ENCODE measurements at places on chromosomes 6 and 20. TPM values are rescaled to one million over a fixed set of nuclear protein-coding genes. Genes with fewer than 3 reads are reported as not detected.

ZKSCAN8 gene
- 29.8 TPM for total RNA-seq

GABRR1 gene
- total RNA-seq: not detected

OR2H1 gene
- total RNA-seq: not detected

RAMACL gene
- 1.4 TPM for total RNA-seq

SLC22A3 gene
- total RNA-seq: not detected

DCDC2 gene
- total RNA-seq: not detected

SIRPG gene
- 55.4 TPM for total RNA-seq

SNAP25 gene
- 6.9 TPM for total RNA-seq

TAAR1 gene
- not detected for total RNA-seq

ZC2HC1B gene
- not detected for total RNA-seq

SOBP gene
- total RNA-seq: 0.44 TPM

F13A1 gene
- total RNA-seq: not detected

PACSIN1 gene
- 0.29 TPM for total RNA-seq

THBD gene
- not detected for total RNA-seq

HLA-DMB gene
- total RNA-seq: 3.6 TPM

TFAP2D gene
- not detected for total RNA-seq

All from activated T-cell treated with anti-CD3 and anti-CD28 coated beads, Interleukin-2, amount 50 U/mL, for 72 hours (primary cell).